LHCN-M2 (cell line): ENCODE measurements at places on chromosomes 7 and 10. TPM values are rescaled to one million over a fixed set of nuclear protein-coding genes. Genes with fewer than 3 reads are reported as not detected.

Gene UCMA
- total RNA-seq, result not detected in 2 replicates

Gene VPS37D
- total RNA-seq, result 6.1 and 6.9 TPM in 2 replicates

Gene CUTC
- 18.9 and 20.6 TPM in 2 replicates for total RNA-seq

DNA sequence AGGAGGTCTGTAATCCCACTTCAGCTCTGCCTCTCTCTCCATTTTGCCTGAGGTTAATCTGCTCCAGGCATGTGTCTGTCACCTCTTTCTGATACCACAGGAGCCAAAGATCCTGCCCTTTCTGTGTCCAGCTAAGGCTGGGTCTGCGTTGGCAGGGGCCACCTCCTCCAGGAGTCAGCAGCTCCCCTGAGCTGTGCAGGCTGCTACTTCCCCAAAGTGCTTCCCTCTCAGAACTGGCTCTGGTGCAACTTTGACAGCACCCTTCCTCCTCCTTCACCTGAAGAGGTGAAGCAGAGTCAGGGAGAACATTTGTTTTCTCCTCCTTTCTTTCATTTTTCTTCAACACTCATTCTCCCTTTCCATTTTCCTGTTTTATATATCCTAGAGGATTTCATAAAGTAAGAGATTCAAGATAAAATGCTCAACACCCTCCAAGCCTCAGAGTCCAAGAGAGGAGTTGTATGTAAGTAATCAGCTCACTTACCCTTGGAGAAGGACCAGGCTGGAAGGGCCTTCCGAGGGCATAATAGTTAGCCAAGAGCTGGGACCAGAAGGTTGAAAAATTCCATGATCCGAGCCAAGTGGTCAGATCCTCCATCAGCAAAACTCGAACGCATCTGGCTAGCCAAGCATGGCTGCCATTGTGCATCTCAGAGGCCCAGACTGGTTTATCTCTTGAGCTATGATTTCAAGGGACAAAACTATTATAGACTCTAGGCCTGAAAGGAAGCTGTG, 257.3 kb downstream of the PTEN start:
- DNase-seq, result no peak

GRCh38 chr7:39978230-39978934, 28.3 kb downstream of the CDK13 start:
- no peak for DNase-seq

Gene SFTPA2
- total RNA-seq, result not detected in 2 replicates

Gene TSPAN12
- 6.2 and 6.4 TPM in 2 replicates for total RNA-seq

DNA sequence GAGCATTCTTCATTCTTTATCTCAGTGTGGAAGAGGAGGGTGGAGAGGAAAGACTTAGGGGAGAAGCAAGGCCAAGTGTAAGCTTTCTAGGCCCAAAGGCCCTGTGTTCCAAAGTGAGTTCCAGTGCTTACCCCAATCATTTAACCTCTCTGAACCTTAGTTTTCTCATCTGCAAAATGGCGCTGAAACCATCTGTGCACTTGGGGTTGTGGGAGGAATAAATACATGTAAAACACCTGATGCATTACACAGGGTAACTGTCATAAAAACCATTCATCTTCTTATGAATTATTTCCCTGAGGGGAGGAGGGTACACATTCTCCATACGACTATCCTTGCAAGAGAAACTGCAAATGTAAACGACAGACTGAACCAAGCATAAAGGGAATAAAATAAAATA, 19.0 kb downstream of the PIK3AP1 start:
- no peak for DNase-seq

- peak; percentile 76 for DNase-seq
These were observed 47.7 kb upstream of the FGL2 start for GRCh38 chr7:77247206-77247850.

- DNase-seq, result peak; percentile 96
These were observed 160.9 kb downstream of the REEP3 start for GRCh38 chr10:63681993-63682697.

DNA sequence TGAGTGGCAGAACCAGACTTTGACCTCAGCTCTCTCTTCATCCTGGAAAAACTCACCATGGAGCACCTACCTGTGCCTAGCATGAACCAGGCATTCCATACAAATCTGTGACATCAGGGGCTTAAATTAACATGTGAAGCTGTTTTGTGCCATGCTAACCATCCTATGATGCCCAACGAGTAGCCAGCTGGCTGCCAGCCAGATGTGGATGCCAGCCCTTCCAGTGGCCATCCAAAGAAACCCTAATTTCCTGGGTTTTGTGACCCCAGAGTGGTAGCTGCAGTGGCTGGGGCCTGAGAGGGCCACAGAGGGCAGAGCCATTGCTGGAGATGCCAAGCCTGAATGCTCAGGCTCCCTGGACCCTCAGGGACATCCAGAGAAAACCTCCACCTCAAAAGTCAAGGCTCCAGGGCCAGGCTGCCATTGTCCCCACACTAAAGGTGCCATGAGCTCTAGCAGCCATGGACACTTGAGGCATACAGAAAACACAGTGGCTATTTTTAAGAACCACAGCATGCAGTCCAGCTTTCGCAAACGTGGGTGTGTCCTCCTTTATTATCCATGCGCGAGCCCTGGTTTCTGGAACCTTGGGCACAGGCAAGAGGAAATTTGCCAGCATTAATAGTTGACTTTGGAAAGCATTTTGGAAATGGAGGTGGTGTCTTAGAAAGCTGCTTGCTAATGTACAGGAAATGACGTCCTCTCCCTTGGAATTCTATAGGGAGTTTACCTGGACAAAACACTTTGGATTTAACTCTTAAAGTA, 6.0 kb downstream of the CPXM2 start:
- DNase-seq, result no peak

- no peak for DNase-seq
These were observed 89.8 kb upstream of the SAMD8 start for GRCh38 chr10:75021379-75022249.
